ENCODE measurements at places on chromosomes 12 and 14.

DNA sequence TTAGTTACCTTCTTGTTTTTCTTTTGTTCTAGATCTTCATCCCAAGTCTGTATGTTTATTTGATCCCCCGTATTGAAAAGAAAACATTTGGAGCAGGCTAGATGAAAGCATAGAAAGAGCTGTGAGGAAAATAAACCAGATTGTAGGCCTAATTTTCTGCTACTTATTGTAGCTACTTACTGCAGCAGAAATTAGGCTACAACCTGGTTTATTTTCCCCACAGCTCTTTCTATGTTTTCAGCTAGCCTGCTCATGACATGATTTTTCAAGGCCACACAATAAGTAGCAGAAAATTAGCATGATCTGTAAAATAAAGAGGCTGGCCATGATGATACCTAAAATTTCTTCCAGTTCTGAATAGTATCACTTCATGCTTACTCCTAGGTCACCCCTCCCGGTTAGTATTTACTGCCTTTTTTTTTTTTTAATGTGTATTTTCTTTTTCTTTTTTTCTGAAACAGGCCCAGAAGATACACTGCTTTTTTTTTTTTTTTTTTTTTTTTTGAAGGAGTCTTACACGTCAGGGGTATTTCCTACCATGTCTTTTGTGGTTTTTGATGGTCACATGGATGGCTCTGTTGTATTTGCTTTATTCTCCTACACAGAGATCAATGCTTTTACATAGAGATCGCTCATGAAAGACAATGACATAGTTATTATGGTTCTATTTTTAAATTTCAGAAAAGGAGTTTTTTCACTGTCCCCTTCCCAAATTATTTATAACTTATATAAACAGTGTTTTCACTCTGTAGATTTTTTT, 32.3 kb downstream of the BHLHE41 start:
- no peak for DNase-seq

DNA sequence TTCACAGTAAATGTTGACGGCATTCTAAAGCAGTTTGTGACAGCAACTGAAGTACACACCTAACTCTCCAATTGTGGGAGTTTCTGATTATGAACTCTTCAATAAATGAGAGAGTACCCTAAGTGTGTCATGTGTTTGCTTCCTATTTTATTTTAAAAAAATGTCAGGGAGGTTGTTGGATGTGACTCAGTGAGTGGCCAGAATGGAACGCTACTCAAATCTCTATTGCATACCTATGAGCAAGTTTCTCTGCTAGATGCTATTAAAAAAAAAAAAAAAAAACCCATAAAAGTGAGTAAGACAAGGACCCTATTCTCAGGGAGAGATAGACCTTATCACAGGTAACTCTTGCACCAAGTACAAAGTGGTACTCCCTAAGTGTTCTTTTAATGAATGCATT, 256.6 kb downstream of the BTG1 start:
- no peak for DNase-seq

- no peak for DNase-seq
These were observed 133.4 kb downstream of the AACS start for GRCh38 chr12:125198652-125199051.

DNA sequence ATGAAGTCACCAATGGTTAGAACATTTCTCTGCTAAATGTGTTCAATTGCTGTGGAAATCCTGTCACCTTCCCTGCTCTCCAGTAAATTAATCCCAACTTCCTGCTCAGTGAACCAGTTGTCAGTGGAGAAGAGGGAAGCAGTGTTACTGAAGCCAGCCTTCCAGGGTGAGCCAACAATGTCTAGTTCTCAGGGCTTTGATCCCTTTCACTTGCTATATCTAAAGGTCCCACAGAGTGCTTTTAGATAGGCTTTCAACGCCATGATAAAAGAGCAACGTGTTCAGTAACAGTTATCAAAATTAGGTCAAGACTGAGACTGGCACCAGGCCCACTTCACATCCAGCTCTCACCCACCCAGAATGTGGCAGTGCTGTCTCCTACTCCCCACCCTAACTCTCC, 139.7 kb downstream of the KCNH5 start:
- DNase-seq, result no peak

- DNase-seq, result no peak
These were observed 66.8 kb upstream of the CFL2 start for GRCh38 chr14:34781242-34781641.

DNA sequence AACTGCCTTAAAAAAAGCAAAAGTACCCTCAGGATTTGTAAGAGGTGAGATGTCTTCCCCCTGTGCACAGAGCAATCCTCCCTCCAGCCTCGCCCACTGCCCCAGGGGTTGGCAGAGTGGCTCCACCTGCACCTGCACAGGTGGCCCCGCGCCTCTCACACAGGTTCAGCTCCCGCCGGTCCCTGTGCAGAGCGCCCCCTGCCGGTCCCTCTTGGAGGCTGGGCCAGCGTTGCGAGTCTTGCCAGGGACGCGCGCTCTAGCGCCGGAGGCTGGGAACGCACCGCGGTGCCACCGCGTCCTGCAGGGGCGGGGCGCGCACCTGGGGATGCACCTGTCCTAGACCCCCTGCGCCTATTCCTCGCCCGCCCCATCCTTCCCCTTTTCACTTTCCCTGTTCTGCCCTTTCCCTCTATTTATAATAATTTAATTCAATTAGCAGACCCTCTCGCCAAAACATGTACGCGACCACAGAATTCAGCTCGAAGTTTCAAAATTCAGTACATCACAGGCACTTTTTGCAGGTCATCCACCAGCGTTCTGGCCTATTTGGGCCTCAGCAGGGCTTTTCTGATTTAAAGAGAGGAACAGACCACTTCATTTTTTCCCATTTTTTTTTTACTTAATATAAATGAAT, 618.6 kb downstream of the AACS start:
- no peak for DNase-seq

DNA sequence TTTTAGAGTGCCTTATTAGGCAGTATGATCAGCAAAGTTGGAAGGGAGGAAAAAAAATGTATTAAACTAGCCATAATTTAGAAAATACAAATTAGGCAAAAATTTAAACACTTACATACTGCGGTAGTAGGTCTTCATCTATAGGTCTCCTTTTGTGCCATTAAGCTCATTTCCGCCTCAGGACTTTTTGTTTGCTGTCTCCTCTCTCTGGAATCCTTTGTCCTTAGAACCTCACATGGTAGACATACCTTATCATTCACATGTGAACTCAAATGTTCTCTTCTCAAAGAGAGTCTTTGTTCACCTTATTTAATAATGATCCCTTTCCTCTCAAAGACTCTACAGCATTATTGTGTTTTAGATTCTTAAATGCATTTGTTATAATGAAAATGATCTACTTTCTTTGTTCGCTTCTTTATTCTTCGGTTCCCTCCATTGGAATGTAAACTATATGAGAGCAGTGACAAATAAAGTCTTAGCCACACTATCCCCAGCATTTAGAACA, 14.7 kb downstream of the FANCM start:
- DNase-seq, result no peak

- DNase-seq, result no peak
These were observed 79.7 kb upstream of the RAP1B start for GRCh38 chr12:68530965-68531364.

DNA sequence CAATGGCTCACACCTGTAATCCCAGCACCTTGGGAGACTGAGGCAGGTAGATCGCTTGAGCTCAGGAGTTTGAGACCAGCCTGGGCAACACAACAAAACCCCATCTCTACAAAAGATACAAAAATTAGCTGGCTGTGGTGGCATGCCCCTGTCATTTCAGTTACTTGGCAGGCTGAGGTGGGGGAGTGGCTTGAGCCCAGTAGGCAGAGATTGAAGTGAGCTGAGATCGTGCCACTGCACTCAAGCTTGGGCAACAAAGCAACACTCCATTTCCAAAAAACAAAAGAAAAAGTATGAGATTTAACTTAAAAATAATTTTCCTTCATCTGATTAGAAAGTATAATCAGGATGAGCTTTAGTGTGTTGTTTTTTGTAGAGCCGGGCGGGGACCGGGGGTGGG, 47.9 kb upstream of the BCAT1 start:
- DNase-seq, result no peak

- no peak for DNase-seq
These were observed 31.3 kb downstream of the GABARAPL1 start for GRCh38 chr12:10243818-10244520.

DNA sequence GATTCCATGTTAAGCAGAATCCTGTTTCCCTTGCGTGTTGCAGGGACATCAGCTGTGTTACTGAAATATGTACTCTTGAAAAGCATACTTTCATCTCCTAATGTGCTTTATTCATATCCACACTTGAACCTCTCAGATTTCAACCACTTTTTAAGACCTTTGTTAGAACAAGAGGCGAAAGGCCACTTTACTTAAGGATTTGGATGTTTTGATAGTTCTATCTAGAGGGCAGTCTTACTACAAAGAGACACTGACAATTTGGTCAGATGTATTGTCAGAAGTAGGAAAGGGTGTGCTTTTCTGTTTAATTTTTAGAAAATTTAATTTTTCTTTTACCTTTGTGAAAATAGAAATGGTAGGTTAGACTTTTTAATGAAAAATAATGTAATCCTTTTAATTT, 267.9 kb downstream of the TMTC2 start:
- no peak for DNase-seq

DNA sequence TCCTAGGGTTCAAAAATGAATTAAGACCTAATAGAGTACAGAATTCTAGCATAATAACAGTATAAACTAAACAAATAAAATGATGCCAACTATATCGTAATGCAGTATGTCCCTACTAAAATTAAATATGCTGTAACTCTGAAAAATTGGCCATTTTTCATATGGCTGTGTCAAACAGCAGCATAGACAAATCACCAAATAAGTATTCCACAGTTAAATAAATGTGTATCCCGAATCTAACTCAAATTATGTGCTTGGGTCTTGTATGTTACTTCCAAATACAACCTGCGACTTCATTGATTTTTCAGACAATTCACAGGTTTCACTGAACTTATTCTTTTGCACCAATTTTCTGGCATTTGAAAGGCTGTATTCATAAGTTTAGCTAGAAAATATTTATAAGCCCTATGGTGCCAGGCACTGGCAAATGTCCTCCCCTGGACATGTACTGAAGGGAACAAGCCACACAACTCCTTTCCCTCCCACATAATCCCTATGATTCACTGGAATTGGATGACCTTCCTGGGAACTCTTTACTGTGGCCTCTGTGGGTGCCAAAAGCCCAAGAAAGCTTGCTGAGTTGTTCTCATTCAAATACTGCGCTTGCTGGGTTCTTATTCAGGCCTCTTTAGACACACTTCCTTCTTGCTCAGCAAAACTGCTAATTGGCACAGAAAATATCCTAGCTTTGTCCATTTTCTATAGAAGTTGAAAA, 108.8 kb downstream of the KITLG start:
- DNase-seq, result no peak

GRCh38 chr14:37343307-37344094, 145.8 kb downstream of the MIPOL1 start:
- no peak for DNase-seq

DNA sequence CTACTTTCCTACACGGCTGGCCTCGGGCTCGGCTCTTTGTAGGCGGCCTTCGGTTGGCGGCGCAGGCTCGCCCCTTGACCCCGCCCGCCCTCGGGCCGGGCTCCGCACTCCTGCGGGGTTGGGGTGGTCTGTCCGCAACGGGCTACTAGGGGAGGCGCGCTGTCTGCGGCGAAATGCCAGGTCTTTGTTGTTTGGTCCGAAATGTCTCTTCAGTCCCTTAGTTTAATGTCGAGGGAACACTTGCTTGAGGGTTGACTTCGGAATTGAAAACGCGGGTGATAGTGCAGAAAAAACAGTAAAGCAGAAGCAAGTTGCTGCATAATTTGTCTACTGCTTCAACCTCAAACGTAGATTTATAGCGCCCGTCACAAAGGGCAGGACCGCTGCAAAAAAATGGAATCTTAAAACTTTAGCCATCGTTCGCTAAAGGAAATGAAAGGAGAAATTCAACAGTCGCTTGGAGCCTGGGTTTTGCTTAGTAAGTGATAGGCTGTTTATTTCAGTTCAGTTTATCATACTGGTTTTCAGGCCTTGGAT, 390 bp downstream of the JKAMP start:
- no peak for DNase-seq

DNA sequence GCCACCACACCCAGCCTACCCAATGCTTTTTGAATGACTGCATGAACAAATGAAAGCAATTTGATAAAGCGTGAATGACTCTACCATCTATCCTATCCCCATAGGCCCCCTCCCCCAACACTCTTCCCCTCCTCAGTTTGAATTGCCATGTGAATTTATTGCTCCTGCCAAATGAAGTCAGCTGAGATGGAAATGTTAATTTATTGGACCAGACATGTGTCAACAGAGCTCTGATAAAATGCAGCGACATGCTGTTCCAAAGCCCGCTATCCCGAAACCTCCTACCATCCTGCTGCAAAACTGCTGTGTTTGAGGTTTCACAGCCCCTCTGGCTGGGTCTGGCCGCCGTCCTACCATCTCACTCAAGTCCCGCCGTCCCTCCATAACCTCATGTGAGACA, 360.5 kb downstream of the CACNA1C start:
- no peak for DNase-seq

DNA sequence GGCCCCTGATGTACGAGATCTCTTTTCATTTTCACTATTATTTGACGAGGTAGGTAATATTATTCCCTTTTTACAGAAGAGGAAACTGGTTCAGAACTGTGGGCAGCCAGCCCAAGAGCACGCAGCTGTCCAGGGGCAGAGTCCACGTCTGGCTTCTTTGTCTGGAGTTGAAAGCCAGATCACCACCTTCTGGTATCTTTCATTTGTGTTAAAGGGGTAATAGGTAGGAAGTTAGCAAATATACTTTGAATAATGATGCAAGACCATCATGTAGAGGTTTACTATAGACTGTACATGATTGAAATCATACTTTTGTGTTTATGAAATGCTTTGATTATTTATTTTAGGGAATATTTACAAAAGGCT, 144.1 kb upstream of the AMIGO2 start:
- no peak for DNase-seq

DNA sequence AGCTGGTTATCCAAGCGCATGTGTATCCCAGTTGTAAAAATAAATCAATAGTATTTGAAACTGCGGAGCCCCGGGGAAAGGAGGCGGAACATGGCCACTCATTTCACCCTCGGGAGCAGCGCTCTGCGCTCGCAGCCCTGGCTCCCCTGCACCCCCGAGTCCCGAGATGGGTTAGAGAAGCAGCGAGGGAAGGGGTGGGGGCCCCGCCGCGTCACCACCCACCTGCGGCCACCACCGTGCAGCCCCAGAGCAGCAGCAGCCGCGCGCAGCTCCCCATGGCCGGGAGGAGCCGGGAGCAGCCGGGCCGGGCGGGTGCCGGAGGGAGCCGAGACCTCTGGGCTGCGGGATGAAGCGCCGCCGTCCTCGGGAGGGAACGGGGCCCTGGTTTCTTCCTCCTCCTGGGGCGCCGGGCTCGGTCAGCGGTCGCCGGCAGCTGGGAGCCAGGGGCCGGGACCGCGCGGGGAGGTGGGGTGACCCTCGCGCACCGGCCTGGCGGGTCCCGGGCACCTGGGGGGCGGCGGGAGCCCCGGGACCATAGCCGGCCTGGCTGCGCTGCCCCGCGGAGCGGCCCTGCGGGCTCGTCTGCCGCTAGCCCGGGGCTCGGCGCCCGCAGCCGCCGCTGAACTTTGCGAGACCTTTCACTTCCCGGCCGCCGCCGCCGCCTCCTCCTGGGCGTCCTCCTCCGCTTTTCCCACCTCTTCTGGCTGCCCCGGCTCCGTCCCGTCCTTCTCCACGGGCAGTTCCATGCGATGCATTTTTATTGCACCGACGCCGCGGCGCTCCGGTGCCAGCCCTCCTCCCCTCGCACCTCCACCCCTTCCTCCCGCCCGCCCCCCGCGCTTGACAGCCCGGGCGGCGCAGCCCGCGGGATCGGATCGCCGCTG, at the start of gene NTN4:
TSS of gene NTN4 (minus strand) at position 732 of the 884 bp plus-strand sequence. CDS start at position 277, 455 bp downstream.
- DNase-seq, result no peak

All from effector CD4-positive, alpha-beta T cell (primary cell).